ENCODE measurements at places on chromosomes 16 and 17.

DNA sequence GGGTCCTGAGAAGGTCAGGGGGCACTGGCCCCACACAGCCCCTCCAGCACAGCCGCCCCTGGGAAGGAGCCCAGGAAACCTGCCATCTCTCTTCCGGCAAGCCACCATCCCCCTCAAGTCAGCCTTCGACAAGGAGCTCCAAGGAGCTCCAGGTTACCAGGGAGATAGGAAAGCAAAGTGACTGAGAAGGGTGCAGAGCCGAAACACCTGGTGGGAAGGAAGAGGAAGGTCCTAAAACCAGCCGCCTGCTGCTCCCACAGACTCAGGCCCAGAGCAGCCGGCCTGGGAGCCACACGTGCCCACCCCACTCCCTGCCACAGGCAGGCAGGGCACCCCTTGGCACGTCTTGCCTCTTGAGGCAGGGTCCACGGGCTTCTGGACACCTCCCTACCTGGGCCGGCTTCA lies 80.7 kb downstream of the TIMM22 start:
- no peak for DNase-seq

DNA sequence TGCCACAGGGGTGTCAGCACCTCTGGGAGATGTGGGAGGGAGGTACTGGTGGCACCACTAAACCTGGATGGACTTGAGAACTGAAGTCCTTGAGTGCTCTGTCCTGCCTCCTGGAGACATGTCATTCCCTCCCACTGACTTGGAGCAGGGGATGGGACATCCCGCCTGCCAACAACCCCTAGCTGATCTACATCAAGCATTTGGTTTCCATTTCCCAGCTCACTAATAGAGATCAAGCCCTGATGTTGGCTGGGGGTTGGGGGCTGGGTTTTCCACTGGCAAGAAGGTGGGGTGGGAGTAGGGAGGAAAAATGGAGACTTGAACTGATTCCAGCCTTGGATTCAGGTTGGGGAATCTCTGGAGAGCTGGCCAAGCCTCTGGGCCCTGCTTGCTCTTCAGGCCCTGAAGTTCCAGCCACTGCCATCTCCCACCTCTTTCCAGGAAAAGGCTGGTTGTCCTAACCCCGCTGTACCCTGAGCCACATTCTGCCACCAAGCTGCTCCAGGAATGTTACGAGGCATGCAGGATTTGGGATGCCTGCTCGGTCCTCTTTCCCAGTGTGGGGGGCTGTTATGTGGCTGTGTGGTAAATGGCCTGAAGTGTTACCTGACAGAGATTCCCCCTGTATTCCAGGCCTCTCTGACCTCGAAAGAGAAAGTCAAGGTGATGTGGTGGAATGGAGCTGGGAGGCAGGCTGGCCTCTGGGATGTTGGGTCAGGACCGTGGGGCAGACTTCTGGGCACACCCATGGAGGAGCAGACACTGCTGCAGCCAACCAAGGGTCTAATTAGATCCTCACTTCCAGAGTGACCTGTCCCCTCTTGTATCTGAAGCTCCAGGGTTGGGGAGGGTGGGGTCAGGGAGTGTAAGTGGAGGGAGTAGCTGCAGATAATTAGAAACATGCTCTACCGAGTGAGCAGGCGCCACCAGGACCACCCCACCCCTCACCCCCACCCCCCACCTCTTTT lies 16.7 kb downstream of the IGFBP4 start:
- DNase-seq = no peak

- no peak for DNase-seq
These were observed 91.2 kb downstream of the IRX5 start for GRCh38 chr16:55021595-55022475.

DNA sequence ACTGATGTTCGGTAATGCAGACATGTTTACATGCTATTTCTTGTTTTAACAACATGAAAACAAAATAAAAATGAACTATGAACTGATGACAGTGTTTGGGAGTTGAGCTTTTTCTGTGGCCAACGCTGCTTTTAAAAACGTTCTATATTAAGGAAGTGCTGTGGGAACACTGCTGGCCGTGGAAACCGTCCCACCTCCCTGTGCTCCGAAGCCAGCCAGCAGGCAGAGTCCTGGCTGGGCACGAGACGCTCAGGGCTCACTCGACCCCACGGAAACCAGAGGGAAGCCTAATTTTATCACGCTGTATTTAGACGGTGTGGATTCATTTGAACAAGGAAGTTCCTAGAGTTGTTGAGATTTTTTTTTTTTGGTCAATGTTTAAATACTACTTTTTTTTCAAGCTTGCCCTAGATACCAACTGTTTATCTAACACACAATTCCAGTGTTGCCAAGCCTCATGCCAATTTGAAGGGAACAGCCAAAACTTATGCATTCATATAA lies 25.8 kb downstream of the ADCY9 start:
- DNase-seq = no peak

GRCh38 chr17:30450125-30451027 lies 26.8 kb upstream of the GOSR1 start:
- DNase-seq = no peak

GRCh38 chr17:39063681-39064069 lies 87.8 kb downstream of the PLXDC1 start:
- no peak for DNase-seq

DNA sequence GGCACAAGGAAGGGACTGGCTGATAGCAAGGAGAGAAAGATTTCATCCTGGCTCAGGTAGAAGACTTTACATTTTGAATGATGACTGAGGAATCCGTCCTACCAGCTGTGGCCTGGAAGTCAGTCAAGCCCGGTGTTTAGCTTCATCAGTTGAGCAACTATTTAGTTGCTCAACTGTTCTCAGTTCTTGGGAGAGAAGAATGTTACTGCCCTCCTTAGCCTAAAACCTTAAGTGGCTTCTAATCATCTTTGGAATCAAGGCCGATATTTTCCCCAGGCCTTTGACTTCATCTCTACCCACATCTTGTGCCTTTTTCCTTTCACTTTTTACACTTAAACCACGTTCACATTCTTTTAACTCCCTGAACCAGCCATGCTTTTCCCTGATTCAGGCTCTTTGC lies 17.3 kb upstream of the RBL2 start:
- DNase-seq = no peak

DNA sequence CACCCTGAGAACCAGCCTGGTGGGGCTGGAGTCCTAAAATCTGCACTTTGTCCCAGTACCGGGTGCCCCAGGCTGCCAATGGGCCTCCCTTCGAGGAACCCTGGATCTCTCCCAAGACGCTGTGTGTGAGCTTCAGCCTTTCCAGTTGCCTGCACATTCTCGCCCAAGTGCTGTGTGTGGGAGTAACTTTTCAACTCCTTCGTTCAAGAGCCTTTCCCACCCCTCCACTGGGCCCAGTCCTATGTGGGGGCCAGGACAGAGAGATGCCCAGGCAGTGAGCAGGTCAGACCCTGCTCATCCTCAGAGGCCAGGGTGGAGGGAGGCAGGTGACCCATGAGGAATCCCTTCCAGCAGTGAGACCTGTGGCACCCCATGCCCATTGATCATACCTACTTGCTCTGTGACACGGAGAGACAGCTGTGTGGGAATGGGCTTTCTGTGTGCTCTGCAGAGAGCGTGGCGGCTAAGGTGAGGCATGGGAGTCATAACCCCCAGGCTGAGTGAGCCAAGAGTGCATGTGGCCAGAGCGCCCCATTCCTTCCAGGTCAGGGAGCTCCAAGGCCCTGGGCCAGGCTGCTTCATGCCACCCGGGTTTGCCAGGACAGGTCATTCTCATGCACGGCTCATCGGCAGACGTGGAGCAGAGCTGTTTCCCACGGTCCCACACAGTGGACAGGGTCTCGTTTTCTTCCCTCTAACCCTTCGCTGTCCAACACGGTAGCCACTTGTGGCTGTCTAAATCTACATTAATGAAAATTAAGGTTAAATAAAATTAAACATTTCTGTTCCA lies 154.4 kb downstream of the CLEC16A start:
- no peak for DNase-seq

GRCh38 chr17:66431910-66432309 lies 129.5 kb downstream of the PRKCA start:
- DNase-seq = no peak

DNA sequence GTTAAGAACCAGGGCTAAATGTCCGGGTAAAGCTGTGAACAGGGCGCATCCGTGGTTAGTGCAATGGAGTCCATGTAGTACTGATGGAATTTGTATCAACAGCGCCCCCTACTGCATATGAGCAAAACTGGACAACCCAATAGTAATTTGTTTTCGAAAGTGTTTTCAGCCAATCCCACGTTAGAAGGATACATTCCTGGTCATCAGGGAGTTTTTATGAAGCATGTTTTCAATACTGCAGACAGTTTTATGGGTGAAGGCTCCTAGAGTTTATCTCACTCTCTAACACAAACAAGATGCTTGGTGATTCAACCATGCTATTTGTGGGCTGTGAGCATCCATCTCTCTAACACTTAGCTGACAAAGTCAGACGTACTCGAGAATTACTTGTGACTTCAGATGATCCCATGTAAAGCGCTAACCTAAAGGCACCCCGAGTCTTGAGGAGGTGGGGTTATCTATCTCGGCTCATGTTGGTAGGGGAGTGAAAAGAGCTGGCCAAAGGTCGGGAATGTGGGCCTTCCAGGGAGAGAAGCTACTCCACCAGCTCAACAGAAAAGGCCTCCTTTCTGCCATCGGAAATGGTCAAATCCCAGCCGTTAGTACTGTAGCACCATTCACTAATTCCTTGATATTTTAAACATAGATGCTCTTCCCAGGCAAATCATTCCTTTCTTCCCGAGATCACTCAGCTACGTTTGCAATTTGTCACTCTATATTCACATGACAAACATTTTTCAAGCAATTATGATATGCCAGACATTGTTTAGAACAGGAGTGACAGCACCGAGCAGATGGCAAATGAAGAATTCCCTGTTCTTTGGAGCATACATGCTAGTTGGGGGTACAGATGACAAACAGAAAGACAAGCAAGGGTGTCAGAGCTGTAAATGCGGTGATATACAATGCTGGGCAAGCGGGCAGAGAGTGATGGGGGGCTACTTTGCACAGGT lies 46.9 kb upstream of the HNF1B start:
- DNase-seq = peak; percentile 32

GRCh38 chr16:2881783-2882649 lies 999 bp upstream of the FLYWCH2 start:
- DNase-seq = no peak

GRCh38 chr16:70156207-70156978 lies 17.2 kb upstream of the CLEC18C start:
- DNase-seq = no peak

- DNase-seq = no peak
These were observed 137.0 kb upstream of the PLCG2 start for GRCh38 chr16:81642107-81642436.

GRCh38 chr17:9004132-9004960 lies 17.0 kb upstream of the NTN1 start:
- no peak for DNase-seq

DNA sequence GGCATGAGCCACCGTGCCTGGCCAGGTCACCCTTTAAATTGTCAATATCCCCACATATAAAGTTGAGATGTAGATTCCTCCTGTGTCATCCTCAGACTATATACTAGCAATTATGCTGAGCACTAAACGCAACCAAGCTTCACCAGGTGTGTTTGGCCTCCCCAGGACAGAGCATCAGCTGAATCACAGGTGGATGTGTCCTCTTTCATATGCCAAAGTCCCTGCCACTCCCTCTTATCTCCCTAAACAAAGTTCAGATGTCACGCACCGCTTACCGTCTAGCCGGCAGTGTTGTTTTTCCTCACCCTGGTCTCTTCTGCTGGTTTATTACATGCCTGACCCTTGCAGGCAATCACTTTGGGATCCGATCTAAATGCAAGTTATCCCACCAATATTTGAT lies 43.8 kb upstream of the ARHGAP44 start:
- no peak for DNase-seq

- no peak for DNase-seq
These were observed 58.0 kb downstream of the AIPL1 start for GRCh38 chr17:6376931-6377361.

DNA sequence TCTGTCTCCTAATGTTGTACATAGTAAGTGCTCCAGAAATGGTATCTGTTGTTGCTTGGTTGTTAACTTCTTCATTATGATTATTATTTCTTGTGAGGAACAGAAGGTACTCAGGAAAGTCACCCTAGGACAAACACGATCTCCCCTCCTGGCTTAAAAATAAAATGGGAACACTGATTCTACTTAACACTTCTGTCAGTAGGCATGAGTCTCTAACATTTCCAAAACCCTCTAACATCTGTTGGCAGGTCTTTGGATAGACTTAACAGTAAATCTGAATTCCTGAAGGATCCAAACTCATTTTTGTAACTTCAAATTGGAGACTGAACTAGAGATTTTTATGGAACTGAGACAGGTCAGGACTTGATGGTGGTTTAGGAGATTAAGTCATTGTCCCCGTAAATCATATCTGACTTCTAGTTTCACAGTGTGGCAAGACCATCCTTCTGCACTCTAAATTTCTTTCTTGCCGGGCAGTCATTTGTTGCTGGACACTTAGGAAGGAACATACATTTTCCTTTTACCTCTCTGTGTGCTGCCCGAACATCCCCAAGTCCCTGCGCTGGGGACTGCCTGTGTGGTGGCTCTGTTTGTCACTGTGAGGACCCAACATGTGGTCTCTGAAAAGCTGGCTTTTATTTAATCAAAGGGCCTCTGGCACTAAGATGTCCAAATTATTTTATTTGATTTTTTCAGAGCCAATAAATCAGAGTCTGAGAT lies 149.9 kb downstream of the NPIPB5 start:
- no peak for DNase-seq

DNA sequence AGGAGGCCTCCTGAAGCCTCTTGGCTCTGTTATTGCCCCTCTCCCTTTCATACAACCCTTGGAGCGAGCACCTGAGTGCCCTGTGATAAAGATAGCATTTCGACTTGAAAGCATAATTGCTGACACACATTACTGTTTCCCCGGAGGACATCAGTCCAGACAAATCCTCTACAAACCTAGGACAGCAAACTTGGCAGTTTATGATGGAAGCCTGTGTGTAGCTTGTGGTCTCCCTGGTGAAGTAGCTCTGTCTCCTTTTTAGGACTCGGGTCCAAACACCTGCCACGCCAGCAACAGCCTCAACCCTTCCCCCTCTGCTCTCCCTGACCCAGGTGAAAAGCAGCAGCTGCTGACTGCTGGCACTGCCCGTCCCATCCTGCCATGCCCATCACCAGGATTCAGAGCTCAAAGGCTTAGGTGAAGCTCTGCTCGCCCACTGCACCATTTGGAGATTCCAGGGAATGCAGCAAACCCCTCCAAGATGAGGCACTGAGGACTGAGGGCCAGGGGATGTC lies 55.9 kb downstream of the IRX6 start:
- DNase-seq = no peak

- DNase-seq = peak; percentile 25
These were observed 509 bp downstream of the CNEP1R1 start for GRCh38 chr16:50025537-50025931.

- DNase-seq = no peak
These were observed 37.4 kb upstream of the IL21R start for GRCh38 chr16:27364493-27365141.

- no peak for DNase-seq
These were observed 73.0 kb upstream of the N4BP1 start for GRCh38 chr16:48682971-48683370.

Measured in Kasumi-1 (cell line).